ENCODE measurements at places on chromosomes 2 and 18.

DNA sequence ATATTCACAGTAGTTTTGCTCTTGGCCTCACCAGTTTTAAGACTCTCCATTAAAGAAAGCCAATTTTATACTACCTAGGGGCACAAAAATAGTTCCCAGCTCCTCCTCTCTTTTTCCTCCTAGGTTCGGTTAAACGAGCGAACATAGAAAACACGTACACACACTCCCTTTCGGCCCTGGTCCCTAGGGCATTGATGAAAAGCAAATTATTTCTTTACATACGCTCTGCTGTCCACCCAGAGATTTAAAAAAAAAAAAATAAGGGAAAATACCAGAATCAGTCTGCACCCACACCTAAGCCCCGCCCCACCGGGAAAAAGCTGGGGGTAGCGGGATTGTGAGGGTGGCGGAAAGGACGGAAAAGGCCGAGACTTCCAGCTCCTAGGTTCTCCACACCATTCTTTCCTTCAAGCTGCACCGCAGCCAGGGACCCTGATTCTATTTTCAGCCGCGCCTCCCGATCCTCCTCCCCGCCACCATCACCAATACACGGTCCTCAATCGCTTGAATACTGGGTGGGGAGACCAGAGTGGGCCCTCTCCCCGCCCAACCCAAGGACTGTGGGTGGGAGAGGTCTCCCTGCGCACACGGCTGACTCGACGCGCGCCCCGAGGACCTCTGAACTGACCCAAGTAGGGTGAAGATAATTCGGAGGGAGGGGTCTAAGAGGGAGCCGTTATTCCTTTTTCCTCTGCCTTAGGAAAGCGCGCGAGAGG lies 769 bp downstream of the ATF2 start:
- DNase-seq, result peak; percentile 30

DNA sequence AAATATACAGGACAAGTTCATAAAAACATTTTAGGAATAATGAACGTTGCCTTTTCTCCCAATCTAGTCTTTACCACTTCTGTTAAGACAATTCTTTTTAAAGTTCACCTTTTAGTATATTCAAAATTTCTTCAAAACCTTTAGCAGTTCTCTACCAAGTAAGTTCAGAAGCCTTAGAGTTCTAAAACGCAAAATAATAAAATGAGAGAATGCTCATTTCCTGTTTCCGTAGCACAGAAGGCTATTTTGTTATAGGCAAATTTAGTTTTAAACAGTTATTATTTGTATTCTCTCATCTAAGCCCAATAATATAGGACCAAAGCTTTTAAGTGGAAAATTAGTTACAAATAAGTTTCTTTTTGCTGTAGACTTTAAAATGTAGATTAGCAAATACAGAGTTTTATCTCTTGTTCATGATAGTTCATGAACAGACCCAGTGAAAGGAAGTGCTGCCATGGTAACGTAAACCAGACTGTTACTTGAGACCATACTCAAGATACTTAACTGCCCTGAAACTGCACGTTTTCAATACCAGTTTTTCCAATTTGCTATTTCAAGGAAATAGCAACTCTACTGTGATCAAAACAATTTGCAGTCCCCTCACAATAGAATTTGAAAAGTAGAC lies 173.1 kb upstream of the STON1 start:
- DNase-seq, result no peak

DNA sequence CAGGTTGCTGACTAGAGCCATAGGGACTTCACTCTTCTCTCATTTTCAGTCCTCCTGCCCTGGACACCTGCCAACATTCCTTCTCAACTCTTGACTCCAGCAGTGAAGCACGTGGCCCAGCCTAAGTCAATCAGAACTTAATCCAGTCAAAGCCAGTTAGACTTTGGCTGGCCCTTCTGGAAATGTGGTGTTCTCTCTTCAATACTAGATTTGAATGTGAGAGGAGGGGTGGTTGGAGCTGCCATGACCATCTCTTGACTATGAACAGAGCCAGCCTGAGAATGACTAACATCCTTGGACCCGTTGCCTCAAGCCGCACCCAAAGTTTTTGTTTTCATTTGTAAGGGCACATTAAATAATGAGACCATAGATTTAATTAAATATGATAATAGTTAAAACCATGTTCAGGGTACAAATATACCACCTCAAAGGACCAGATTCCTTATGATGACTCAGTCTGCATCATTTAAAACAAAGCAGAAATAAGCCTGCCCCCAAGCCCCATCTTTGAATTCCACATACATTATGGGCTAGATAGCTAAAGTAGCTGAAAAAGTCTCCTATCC lies 49.7 kb upstream of the RASGRP3 start:
- no peak for DNase-seq

DNA sequence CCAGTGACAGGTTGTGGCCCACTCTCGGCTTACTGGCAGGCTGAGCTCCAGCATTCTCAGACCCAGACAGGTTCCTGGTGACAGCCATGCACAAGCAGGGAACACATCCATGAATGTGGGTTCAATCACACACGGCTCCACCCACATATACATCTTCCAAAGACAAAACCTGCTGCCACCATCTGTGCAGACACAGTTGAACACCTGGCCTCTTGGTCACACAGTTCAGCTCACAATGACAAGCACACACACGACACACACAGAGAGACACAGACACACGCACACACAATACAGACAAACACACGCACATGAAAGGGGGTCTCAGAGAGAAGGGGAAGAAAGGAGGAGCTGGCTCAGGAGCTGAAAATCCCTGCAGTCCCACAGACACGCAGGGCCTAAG lies 32.1 kb upstream of the PTMA start:
- DNase-seq, result no peak

GRCh38 chr2:120832296-120833070 lies 96.8 kb downstream of the GLI2 start:
- DNase-seq, result no peak

DNA sequence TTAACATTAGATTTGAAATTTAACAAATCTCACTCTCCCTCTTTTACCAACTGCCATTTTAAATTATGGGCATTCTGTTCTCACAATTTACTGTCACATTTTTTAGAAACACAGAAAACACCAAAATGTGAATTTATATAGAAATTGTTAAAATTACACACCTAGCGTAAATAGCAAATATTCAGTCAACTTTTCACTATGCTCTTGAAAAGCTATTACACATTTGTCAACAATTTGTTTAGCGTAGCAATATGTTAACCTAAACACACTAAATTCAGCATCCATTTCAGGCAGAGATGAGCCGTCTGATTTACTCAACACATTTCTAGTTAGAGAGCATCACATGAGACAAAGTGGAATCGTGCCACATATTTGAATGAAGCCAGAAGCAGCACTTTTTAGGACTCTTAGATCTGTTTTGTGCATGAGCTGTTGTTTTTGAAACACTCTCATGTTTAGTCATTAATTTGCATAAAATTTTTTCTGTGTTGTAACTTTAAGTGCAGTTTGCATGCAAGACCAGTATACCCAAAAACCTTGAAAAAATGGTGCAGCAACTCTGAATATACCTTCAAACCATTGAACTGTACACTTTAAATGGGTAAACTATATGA lies 8.2 kb downstream of the TTC32 start:
- DNase-seq, result no peak

- DNase-seq, result no peak
Measured at GRCh38 chr2:144681389-144681788, 161.5 kb upstream of the ZEB2 start.

DNA sequence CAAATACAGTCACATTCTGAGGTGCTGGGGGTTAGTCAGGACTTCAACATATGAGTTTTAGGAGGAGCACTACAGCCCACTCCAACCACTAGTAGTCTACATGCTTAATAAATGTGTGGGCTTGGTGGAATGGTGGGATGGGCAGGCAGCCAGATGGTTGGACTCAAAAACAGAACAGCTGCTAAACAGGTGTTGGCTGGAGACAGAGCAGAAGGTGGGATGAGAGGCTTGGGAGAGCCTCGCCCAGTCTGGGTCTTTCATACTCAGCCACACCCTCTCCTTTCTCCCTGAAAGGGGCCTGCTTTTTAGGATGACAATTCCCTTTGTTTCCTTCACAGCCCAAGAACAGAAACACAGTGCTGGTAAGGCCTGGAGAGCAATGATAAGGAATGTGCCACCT lies 143.9 kb upstream of the KLHL29 start:
- DNase-seq, result no peak

GRCh38 chr2:171482877-171483276 lies 39.4 kb upstream of the CYBRD1 start:
- DNase-seq, result no peak
